ENCODE measurements at places on chromosomes 2 and 18.

- DNase-seq: no peak
These were observed 39.5 kb upstream of the SLC14A1 start for GRCh38 chr18:45684341-45685115.

DNA sequence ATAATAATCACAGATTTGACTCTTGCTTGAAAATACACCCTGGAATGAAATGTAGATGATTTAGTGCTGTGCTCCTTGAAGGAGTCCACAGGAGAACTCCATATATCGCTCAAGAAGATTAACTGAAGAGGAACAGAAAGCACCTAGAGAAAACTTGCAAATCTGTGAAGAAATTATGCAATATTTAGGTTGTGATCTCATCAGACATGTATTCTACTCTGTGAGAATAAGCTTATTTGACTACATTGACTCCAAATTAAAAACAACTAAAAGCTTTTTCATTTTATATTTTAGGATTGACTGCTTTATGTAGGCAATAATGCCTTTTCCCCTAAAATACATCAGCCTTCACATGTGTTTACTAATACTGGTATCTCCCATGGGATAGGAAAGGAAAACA is 906.6 kb upstream of the LRATD1 start:
- no peak for DNase-seq

GRCh38 chr2:150169237-150169629 is 318.2 kb downstream of the RND3 start:
- DNase-seq: no peak

- no peak for DNase-seq
These were observed 2.3 kb upstream of the TMEM37 start for GRCh38 chr2:119429225-119429981.

DNA sequence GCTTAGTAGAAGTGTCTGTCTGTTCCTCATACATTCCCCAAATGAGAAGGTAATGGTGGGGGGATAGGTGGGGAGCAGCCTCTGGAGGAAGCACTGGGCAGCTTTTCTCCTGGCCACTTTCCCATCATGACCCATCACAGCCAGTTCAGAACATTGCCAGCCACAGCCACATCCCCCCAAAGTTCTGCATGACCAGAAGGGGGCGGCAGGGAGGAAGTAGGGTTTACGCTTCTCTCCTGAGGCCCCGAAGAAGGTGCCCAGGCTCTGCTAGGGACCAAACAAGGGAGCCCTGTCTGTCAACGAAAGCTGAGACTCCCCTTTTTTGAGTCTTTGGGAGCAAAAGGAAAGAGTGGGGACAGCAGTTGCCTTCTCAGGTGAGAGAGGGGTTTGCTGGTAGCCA is 7.7 kb downstream of the IGFBP5 start:
- DNase-seq: no peak

GRCh38 chr18:47799376-47799775 is 131.1 kb downstream of the SMAD2 start:
- DNase-seq: no peak

GRCh38 chr2:120778244-120778643 is 42.6 kb downstream of the GLI2 start:
- no peak for DNase-seq

DNA sequence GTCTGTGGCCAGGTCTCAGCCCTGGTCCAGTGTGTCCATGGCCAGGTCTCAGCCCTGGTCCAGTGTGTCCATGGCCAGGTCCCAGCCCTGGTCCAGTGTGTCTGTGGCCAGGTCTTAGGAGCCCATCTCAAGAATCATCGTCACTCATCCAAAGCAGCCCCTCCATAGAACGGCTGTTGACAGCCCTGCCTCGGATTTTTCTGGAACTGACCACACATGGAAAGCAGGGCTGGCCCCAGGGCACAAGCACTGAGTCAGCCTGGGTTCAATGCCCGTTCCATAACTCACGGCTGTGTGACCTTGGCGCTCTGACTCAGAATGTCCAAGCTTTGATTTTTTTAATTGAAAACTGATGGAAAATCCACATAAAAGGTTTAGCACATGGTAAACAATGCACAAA is 59.9 kb upstream of the SNTG2 start:
- no peak for DNase-seq

DNA sequence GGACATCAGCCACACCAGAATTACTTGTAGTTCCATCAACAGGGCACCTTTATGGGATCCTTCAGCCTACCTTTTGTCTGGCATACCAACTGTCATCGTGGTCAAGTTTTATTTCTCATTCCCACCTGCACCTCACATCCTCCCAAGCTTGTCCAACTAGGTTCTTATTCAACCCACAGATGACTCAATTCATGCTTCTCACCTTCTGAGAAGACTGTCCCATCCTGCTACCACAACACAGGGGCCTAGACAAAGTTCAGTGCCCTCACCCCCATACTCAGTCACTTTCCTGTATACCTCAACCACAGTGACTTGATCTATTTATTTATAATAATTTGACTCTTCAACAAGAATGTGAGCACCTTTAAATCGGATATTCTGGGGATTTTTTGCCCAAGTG is 114.4 kb upstream of the ACVR1C start:
- no peak for DNase-seq

DNA sequence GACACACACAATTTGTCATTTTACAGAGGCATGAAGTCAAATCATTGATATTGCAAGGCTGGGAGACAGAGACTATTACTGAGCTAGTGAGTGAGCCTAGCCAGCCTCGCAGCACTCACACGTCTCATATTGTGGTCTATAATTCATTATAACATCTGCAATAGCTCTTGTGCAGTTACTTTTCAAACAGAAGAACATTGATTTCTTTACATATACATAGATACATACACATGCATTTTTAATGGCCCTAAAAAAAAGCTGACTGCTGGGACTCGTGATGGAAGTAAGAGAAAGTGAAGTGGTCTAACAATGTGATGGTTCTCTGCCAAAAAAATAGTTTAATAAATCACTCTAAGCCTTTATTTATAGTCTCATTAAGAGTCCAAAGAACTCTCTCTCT is 56.8 kb downstream of the KIAA2012 start:
- DNase-seq: no peak

DNA sequence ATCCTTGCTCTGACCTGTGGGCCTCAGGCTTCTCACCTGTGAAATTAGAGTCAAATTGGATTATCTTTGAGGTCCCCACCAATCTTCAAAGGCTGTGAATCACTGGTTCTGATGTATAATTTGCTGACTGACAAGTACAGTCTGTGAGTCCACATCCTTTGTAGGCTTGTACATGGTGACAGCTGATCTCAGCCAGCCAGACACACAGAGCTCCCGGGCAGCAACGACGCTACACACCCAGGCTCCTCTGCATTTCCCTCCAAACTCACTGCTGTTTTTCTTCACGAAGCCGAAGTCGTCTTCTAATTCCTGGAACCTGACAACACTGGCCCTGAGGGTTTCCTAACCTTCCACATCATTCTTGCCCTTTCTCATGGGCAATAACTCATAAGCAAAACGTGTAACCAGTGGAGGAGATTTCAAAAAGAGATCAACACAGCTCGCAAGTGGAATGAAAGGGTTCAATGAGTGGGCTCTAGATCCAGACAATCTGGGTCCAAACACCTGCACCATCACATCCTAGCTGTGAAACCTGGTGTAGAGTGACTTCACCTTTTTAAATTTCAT is 37.9 kb upstream of the EVA1A start:
- no peak for DNase-seq

DNA sequence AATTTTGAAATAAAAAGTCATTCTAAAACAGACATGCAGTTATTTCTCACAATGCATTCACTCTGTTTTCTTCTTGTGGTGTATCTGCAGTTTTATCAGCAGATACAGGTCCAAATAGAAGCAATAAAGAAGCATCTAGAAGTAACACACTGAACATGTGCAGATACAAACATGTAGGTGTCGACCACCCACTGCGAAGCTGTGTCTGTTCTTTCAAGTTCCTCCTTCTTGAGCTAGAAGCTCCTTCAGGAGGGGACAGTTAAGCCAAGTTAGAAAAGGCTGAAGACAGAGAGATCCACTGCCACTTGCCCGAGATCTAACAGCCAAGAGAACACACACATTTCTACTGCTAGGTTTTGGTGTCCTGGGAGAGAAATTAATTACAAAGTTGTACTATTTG is 30.1 kb downstream of the WDFY1 start:
- DNase-seq: no peak

- DNase-seq: no peak
These were observed 562.1 kb downstream of the NRXN1 start for GRCh38 chr2:50469784-50470183.

DNA sequence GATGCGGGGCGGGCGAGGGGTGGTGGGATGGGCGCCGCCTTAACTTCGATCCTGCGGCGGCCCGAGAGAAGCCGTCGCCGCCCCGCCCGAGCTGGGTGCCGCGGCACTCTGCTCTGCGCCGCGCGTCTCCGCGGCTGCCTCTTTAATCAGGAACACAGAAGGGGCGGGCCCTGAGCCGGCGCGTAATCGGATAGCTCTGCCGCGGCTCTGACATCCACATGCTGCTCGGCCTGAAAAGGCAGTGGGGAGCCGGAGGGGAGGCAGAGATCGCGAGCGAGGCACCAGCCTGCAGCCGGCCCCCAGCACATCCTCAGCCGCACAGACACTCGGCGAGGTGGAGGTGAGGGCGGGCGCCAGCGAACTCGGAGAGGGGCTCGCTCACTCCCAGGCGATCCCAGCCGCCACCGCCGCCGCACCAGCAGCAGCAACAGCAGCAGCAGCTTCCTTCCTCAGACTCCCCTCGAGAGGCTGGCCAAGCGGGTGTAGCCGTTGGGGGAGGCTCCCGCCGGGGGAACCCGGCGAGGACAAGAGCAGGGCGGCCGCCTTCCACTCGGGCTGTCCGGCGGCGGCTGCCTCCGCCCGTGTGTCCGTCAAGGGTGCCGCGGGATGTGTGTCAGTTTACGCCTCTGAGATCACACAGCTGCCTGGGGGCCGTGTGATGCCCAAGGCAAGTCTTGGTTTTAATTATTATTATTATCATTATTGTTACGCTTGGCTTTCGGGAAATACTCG is at the start of gene NRP2:
Gene NRP2, plus strand, starts transcription at position 263 of the 732 bp plus-strand sequence. CDS start 790 bp downstream, outside the sequence.
- no peak for DNase-seq

DNA sequence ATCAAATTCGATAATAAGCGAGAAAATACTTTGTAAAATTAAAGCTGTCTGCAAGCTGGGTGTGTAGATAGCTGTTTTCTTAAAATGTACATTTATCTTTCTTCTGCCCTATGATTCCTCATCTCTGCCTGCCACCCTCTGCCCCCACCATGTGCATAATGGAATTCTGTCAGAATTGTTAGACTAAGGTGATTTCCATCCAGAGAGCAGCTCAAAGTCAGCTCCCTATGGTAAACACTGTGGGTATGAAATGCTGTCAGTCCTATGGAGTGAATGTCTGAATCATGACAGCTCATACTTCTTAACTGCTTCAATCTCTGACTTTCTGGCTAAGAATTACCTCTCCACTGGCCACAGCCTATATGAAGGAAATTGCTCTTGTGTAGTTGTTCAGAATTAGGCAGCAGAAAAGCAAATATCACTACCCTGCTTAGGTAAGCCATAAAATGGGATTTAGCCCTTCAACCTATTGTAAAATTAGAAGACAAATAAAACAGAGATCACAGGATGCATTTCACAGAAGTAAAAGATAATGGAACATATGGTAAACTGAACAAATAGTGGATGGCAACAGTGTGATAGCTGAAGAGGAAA is 137.7 kb downstream of the CD8B2 start:
- DNase-seq: no peak

GRCh38 chr2:121998751-121999150 is 243.3 kb downstream of the TSN start:
- no peak for DNase-seq

GRCh38 chr2:239881561-239882320 is 143.4 kb downstream of the NDUFA10 start:
- DNase-seq: no peak

- no peak for DNase-seq
These were observed 833.8 kb downstream of the TRIB2 start for GRCh38 chr2:13550285-13551231.

DNA sequence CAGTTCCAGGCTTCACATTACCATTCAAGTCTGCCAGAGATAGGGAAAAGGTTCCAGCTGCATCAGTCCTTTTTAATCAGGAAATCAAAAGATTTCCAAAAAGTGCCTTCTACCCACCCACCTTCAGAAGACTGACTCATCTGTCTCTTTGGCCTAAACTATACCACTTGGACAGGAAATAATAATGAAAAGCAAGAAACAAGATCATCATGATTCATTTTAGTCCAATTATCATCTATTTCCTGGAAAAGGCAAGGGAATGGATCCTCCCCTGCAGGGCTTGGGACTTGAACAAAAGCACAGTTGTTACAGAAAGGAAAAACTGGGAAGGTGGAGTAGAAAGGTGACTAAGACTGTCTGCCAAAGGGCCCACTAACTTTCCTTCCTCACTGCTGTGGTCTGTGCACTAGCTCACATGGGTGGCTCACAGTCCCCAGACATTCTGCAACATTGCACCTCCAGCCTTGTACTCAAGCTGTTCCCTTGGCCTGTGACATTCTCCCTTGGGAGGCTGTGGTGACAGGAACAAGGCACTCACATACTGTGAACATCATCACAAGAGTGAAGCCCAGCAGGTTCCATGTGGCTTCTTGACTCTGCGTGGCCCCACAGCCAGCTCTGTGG is 75.3 kb downstream of the VSNL1 start:
- DNase-seq: no peak

DNA sequence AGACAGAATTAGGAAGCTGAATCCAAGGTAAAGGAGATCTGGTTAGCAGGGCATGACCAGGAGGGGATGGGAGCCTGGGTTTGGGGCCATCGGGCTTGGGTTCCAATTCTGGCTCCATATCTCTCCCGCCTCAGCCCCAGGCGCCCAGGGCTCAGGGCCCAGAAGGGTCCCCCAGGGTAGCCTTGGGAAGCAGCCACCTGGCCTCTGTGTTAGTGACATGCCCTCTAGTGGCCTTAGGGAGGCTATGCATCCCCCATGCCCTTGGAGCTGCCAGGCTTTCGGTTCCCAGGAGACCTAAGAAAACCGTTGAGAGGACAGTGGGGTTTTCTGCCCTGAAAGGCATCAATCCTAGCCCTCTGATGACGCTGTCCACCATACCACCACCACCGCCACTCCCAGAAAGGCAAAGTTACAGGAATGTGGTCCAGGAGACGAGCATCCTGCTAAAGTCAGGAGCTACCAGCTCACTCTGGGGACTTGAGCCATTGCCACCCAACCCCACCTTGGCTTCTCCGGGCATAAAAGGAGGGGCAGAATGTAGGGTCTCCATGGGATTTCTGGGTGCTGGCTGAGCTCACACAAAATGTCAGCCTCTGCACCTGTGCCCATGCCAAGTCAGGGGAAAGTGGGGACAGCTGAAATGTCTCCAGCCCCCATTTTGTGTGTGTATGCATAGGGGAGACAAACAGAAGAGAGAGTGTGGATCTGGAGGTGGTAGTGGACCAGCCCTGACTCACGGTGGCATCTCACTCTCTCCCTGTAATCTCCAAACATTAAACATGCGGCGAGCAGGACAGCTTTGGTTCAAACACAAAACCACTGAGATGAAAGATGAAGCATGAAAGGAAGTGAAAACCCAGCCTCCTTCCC is 56.5 kb downstream of the EMX1 start:
- peak; percentile 9 for DNase-seq
